ENCODE measurements at places on chromosomes 7 and 10.
A peak's percentile ranks its signal among the peaks of the same experiment; 100 is the strongest.

- DNase-seq = no peak
Measured at GRCh38 chr7:126574276-126575250, 678.2 kb downstream of the GRM8 start.

DNA sequence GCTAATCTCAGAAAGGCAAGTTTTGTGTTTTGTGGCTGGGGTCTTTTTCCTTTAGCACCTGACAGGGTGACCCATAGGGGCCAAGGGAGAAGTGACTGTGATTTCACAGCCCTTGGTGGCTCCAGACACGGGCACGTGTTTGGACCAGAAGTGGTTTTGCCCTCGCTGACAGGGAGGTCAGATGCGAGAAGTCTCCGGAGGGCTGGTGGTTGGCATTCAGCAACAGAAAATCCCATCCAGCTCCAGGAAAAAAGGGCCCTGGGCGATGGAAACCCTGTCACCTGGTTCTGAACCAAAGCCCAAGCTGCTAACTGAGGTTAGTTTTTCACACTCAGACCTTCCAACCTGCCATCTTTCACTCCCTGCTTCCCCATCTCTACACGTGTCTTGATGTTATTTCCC lies 272.9 kb downstream of the TRIL start:
- peak; percentile 30 for DNase-seq

- DNase-seq = no peak
Measured at GRCh38 chr10:72365106-72365895, 10.6 kb upstream of the DNAJB12 start.

DNA sequence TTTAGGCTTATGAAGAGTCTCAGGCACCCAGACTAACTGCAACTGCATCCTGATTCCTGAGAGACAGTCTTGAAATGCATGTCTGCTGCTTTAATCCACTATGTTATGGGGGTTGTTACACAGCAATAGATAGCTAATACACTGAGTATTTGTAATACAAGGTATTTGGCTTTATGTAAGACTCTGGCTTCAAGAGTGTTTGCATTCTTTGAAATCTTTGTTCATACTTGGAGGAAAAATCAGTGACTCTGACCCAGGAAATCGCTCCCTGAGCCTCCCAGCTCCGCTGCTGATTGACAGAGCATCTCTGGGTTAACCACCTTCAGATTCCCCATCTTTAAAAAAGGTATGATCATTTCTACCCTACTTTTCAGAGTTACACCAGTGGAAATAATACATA lies 133.9 kb downstream of the MTPAP start:
- DNase-seq = no peak

DNA sequence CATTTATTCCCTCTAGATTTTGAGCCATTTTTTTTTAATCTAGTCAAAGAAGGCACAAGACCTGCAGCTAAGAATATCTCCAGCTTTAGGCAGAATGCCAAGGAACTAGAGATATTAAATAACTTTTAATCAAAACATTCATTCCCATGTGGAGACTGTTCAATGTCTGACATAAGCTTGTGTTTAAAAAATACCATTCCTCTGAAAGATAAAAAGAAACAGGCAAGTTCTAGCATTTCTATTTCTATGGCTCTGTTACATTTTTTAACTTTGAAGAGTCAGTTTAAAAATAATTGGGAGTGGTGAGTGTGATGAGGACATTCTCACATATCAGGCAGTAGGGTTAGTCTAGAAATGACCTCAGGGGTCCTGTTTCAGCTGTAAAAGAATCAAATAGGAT lies 48.0 kb downstream of the RHOBTB1 start:
- DNase-seq = no peak

- DNase-seq = peak; percentile 47
Measured at GRCh38 chr10:132406750-132407149, 9.8 kb downstream of the PWWP2B start.

- no peak for DNase-seq
Measured at GRCh38 chr10:3045471-3046209, 21.7 kb upstream of the PFKP start.

Data from posterior cingulate gyrus (tissue), 11 donors.